ENCODE measurements at places on chromosomes 13 and 19.

GRCh38 chr19:29876414-29876813 is 64.6 kb downstream of the CCNE1 start:
- DNase-seq, result no peak

GRCh38 chr13:111437417-111437816 is 117.0 kb downstream of the TEX29 start:
- DNase-seq, result no peak

DNA sequence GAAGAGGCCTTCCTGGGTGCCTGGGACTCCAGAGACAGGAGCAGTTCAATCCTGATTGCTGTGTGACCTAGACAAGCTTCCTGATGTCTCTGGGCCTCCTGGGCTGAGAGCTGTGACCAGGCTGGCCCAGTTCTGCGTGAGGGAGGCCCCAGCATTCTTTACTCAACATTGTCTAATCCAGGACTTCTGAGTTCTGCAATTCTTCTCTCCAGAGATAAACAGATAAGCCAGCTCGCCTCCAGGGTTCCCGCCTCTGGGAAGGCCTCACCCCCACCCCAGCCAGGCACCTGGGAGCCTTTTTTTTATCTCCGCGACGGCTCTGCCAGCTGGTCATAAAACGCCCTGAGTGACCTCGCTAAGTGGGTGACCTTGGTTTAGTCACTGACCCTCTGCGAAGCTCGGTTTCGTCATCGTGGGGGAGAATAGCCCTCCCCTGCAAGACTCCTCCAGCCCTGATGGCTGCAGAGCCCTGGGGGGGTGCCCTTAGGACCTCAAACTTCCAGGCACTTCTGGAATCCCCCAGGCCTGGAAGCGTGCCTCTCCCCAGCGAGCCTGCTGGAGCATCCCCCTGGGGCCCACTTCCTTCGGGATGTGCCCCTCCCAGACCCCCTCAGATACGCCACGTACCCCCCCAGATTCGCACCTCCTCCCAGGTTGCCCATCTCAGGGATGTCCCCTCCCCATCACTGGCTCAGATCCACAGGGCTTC is 1.9 kb downstream of the SULT2B1 start:
- DNase-seq, result no peak

DNA sequence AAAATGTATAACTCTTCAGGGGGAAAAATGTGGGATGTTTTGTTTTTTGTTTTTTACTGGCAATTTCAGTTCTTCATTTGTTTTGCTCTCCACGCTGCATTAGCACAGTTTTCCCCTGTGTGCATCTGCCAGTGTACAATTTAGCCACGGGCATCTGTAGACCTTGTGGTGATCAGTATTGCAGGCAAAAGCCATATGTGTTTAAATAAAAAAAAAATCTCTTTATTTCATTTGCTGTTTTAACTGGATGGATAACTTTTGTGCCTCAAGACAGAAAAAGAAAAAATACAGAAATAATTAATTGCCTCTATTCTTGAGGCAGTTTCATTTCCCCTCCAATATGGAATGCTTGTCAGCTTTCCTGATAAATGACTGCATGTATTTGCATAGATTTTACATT is 7.9 kb upstream of the MAB21L1 start:
- no peak for DNase-seq

- no peak for DNase-seq
These were observed at the start of gene FFAR1 for GRCh38 chr19:35347171-35347929. TSS of gene FFAR1 (plus strand) at chr19:35347902. CDS start at chr19:35351552, 3,650 bp downstream.

DNA sequence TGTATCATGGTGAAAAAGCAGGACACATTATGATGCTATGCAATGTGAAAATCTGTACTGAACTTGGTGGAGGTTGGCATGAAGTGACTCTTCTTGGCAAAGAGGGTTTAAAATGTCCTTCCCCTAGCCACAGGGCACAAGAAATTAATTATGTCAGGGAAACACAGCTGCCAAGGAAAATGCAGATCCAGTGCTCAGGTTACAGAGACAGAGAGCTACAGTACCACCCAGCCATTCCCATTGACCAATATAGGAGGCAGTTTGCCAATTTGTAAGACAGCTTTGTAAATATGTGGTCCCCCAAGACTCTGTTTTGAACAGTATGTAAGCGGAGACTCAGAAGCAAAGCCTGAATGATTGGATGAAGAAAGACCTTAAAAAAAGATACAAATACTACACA is 69.4 kb upstream of the KLF12 start:
- DNase-seq, result no peak

DNA sequence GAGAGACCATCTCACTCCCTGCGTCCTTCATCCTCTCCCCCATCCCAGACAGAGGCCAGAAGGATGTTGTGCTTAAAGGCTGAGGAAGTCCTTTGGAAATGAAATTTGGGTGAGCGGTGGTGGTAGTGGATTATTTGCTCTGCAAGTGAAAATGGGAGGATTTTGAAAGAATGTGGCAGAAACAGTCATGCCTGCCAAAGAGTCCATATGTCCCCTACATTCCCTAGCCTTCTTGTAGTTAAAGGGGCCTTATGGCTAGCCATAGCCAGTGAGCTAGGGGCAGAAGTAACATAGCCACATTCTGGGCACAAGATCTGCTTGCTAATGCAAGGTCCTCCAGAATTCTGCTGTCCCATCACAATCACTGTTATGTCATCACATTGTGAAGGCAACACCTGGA is 360.2 kb upstream of the TSHZ3 start:
- no peak for DNase-seq

DNA sequence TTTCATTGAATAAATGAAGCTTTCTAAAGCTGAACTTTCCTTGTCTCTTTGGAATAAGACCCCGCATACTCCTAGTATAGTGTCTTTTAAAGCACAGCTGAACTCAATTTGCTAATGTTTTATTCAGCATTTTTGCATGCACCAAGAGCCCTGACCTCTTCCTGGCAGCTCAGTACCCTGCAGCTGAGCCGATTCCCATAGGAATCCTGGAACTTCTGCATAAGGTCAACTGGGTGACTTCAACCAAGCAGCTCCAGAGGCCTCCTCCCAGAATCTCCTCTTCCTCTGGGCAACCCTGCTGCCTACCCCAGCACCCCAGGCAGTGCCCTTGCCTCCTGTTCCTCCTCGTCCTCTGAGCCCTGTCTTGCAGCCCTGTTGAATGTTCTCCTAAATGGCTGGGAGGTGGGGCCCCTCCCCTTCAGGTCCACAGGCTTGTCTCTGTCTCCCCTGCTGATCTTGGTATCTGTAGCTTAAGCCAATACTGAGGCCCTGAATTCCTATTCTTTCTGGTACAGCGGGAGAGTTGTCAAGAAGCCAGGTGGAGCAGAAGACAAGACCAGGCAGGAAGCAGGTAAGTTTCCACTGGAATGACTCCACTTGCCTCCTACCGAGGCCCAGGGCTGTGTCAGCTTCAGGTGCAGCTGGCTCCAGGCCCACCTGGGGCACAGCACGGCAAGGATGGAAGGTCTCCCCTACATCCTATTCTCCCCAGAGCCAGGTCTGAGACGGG is 23.6 kb upstream of the CCDC124 start:
- DNase-seq, result no peak

DNA sequence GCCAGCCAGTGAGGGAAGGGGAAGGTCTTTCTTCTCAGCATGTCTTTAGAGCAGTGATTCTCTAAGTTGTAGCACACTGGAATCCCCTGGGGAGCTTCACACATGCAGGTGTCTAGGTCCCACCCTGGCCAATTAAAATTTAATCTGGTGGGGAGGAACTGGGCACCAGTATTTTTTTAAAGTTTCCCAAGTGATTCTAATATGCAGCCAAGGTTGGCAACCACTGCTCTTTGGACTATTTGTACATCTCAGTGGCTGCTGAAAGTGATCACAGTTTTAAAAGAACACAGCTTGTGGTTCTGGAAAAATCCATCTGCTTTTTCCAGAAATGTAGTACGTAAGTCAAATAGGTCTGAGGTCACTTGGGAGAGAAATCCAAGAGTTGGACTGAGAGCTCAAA is 10.7 kb upstream of the KATNAL1 start:
- DNase-seq, result no peak

- peak; percentile 61 for DNase-seq
These were observed 399 bp upstream of the SPTBN4 start for GRCh38 chr19:40466219-40466984.

GRCh38 chr19:42606660-42607351 is 12.1 kb upstream of the CEACAM8 start:
- peak; percentile 11 for DNase-seq

- DNase-seq, result no peak
These were observed 952.0 kb downstream of the SLITRK5 start for GRCh38 chr13:88623150-88623549.

- no peak for DNase-seq
These were observed 9.0 kb downstream of the SLC27A1 start for GRCh38 chr19:17479325-17479791.

DNA sequence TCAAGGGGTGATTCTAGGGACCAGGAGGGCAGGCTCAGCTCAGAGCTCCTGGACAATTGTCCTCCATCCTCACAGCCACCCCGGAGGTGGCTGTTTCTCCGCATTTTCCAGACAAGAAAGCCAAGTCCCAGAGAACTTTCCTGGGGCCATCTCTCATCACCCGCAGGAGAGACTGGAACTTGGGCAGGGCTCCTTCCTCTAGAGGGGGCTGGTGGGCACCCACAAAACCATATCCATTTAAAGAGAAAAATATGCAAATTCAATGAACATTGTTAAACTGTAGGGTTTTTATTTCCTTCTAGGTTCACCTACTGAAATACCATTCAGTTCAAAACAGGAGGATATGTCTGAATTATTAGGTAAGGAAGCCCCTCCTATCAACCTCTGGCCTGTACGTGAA is 16.6 kb downstream of the SPACA7 start:
- DNase-seq, result no peak

GRCh38 chr19:40277356-40278059 is 7.6 kb downstream of the AKT2 start:
- no peak for DNase-seq
